ENCODE measurements at places on chromosomes 4 and X. TPM values are rescaled to one million over a fixed set of nuclear protein-coding genes. Genes with fewer than 3 reads are reported as not detected.

- DNase-seq: no peak
Measured at GRCh38 chr4:7554905-7555304, 120.2 kb upstream of the PSAPL1 start.

- DNase-seq: no peak
Measured at GRCh38 chrX:129732857-129733256, 5.9 kb upstream of the XPNPEP2 start.

DNA sequence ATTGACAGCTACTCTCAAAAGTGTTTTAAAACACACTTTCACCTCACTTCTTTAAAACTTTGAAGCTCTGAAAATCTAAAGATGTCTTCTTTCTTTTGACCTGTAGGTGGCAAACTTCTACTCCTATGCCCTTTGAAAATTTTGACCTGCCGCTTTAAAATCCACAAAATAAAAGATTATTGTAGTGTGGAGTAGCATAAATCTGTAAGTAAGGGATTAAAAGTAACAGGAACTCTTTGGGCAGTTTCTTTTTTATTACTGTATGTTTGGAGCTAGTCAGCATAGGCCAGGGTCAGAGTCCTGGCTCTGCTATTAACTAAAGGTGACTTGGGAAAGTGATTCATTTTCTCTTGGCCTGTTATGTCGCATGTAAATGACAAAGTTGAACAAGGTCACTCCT lies 25.5 kb downstream of the BBS12 start:
- no peak for DNase-seq

DNA sequence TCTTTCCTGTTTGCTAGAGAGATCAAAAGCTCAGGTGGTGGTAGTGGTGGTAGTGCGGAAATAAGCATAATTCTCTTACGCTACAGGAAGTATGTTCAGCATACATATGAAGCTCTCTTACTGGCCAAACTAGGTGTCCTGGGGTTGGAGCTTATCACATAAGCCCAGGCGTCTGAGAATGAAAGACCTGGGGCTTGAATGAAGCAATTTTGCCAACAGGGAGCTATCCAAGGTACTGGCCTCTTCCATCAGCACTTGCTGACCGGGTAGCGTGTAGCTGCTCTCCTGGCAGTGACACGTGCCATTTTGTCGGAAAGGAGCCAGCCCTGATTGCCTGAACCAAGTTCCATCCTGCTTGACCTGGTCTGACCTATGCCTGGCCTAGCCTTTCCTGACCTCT lies 65.9 kb upstream of the HPF1 start:
- DNase-seq: peak; percentile 75

DNA sequence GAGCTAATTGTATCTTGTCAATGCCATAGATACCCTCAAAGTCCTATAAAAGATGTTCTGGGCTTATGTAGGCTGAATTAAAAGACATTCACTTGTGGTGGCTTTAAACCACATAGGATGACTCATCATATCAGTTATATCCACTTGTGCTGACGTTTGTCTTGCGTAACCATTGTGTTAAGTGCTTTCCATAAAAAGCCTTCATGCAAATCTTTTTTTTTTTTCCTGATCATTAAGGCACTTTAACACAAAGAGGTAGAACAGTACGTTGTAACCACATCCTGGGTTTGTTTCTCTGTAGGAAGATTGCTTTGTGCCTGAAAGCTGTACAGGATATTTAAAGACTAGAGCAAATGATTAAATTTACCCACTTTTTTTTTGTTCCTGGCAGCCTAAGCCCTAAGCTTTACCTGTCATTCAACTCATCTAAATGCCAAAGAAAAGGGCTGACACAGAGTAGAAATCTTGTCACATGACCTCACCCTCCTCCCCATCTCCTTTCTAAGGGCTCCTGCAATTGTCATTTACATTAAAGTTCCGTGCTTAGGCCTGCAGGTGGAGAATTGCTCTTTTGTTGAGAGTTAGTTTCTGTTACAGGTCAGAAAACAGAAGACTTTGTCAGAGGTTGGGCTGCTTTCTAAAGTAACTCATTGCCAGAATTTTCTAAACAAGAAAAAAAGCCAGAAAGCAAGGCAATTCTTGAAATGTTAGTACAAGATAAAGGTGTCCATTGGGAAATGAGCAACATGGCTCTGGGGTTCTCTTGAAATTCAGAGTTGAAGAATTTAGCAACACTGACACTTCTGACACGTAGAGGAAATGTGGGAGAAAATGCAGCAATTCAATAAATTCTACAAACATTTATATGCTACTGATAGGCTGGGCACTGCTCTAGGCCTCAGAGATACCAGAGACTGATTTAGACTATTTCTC lies 555.6 kb downstream of the PPARGC1A start:
- DNase-seq: no peak

DNA sequence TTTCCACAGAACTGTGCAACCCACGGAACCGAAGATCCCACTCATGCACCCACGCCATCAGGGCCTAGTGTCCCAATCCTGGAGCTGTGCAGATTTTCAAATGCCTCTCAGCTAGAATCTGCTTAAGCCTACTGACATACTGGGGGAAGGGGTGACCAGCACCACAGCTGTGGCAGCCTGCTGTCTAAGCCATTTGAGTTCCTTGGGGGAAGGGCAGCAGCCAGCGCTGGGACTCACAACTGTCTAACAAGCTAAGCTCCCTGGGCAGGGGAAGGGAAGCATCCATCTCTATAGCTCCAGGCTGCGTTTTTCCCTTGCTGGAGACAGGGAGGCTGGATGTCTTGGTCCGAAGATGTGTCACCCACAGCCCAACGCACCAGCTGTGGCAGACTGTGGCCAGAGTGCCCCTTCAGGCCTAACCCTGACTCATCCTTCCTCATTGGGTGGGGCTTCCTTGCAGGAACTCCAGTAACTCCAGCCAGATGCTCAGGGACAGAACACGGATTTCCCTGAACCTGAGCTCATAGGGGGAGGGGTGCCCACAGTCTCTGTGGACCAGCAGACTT lies 194.8 kb downstream of the CHRDL1 start:
- no peak for DNase-seq

- no peak for DNase-seq
Measured at GRCh38 chr4:89305028-89305427, 2.6 kb downstream of the GPRIN3 start.

- no peak for DNase-seq
Measured at GRCh38 chr4:133921280-133922195, 280.1 kb downstream of the PABPC4L start.

GRCh38 chrX:132821974-132822633 lies 136.3 kb downstream of the HS6ST2 start:
- DNase-seq: no peak

The EDA gene
- 13.5 TPM for polyA plus RNA-seq

The PNMA5 gene
- 0.07 TPM for polyA plus RNA-seq

The AFM gene
- 16.2 TPM for polyA plus RNA-seq

The DCHS2 gene
- polyA plus RNA-seq: 26.0 TPM

The MND1 gene
- 22.7 TPM for polyA plus RNA-seq

The USP17L17 gene
- not detected for polyA plus RNA-seq

The PRSS12 gene
- 19.6 TPM for polyA plus RNA-seq

The DKK2 gene
- 15.7 TPM for polyA plus RNA-seq

The DMRTC1B gene
- polyA plus RNA-seq: 4.6 TPM

The GAGE12J gene
- polyA plus RNA-seq: not detected
